Neural cell (in vitro differentiated cells): ENCODE measurements at places on chromosomes 3 and 15. TPM values are rescaled to one million over a fixed set of nuclear protein-coding genes. Genes with fewer than 3 reads are reported as not detected.

PLS1 gene
- polyA plus RNA-seq, result 0.31 and 0.74 TPM in 2 replicates

LRRC2 gene
- not detected in 2 replicates for polyA plus RNA-seq

CHRNA7 gene
- 3.1 and 5.0 TPM in 2 replicates for polyA plus RNA-seq

SCG5 gene
- polyA plus RNA-seq, result 112 and 116 TPM in 2 replicates

TPRG1 gene
- polyA plus RNA-seq, result 0.17 and 1.6 TPM in 2 replicates

STRA6 gene
- polyA plus RNA-seq, result 4.4 and 11.9 TPM in 2 replicates

ZIC1 gene
- 134 and 183 TPM in 2 replicates for polyA plus RNA-seq

SNX22 gene
- 0.38 and 0.73 TPM in 2 replicates for polyA plus RNA-seq

CHMP2B gene
- polyA plus RNA-seq, result 41.5 and 59.3 TPM in 2 replicates

MESP2 gene
- not detected in 2 replicates for polyA plus RNA-seq

SH2D7 gene
- polyA plus RNA-seq, result not detected in 2 replicates

PLOD2 gene
- 2.9 and 5.6 TPM in 2 replicates for polyA plus RNA-seq

CACNA1D gene
- 22.5 and 24.9 TPM in 2 replicates for polyA plus RNA-seq

LEKR1 gene
- 0.14 and 2.7 TPM in 2 replicates for polyA plus RNA-seq

WDR93 gene
- polyA plus RNA-seq, result 0.41 TPM in 1 of 2 replicates, not detected in the other

PRSS50 gene
- not detected in 2 replicates for polyA plus RNA-seq

ANKUB1 gene
- polyA plus RNA-seq, result not detected in 2 replicates

GABRA5 gene
- 25.3 and 31.3 TPM in 2 replicates for polyA plus RNA-seq

CPEB1 gene
- 0.61 and 1.3 TPM in 2 replicates for polyA plus RNA-seq

AMIGO3 gene
- 4.0 and 8.0 TPM in 2 replicates for polyA plus RNA-seq

GRM2 gene
- 9.1 and 11.6 TPM in 2 replicates for polyA plus RNA-seq

LXN gene
- 0.53 TPM in 1 of 2 replicates, not detected in the other for polyA plus RNA-seq

SMC4 gene
- 17.4 and 27.8 TPM in 2 replicates for polyA plus RNA-seq

LSAMP gene
- polyA plus RNA-seq, result 89.6 and 93.6 TPM in 2 replicates

CCK gene
- polyA plus RNA-seq, result not detected in 2 replicates

PAQR5 gene
- polyA plus RNA-seq, result not detected in 2 replicates

FBN1 gene
- 17.9 and 22.0 TPM in 2 replicates for polyA plus RNA-seq

AADACL2 gene
- not detected in 2 replicates for polyA plus RNA-seq

SMCO1 gene
- not detected in 2 replicates for polyA plus RNA-seq

CFAP91 gene
- 12.5 and 14.2 TPM in 2 replicates for polyA plus RNA-seq

SLC25A20 gene
- 1.5 and 7.1 TPM in 2 replicates for polyA plus RNA-seq

BAHD1 gene
- 22.8 and 24.3 TPM in 2 replicates for polyA plus RNA-seq

SNX33 gene
- 0.14 and 0.20 TPM in 2 replicates for polyA plus RNA-seq

ABCF3 gene
- polyA plus RNA-seq, result 40.3 and 52.6 TPM in 2 replicates
